Spinal cord (tissue), 10 donors: ENCODE measurements at places on chromosomes 13 and 19. TPM values are rescaled to one million over a fixed set of nuclear protein-coding genes. Genes with fewer than 3 reads are reported as not detected.

- no peak for DNase-seq
These were observed 7.9 kb upstream of the C13orf46 start for GRCh38 chr13:113981611-113982295.

DNA sequence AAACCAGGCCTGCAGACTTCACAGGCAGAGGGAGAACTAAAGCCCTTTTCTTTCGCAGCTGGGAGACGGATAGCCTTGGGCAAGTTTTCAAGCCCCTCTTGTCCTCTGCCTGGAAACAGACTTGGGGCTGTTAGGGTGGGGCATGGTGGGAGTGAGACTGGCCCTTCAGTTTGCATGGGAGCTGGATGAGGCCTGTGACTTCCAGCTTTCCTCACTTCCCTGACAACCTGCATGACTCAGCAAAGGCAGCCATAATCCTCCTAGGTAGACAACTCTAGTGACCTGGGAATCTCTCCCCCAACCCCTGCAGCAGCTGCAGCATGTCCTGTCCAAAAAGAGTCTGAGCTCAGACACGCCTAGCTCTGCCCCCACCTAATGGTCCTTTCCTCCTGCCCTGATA is 93.0 kb downstream of the POSTN start:
- no peak for DNase-seq

GRCh38 chr19:22625266-22626035 is 8.7 kb upstream of the ZNF492 start:
- no peak for DNase-seq

DNA sequence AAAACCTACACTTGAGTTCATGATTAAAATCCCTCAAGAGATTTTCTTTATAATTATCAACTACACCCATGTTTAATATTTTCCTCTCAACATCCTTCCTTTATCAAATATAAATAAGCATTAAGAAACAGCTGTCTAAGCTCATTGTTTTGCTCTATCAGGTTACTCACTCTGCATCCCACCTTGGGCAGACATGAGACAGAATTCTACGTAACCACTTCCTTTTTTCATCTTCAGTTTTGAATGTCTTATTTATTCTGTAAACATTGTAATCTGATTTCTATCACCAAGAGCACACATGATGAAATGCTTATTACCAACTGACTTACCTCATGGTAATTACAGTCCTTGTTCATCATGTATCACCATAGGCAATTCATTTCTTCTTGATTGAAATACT is 1256.6 kb upstream of the ATXN8OS start:
- DNase-seq: no peak

- no peak for DNase-seq
These were observed 40.6 kb downstream of the SUGP2 start for GRCh38 chr19:18992696-18993095.

GRCh38 chr13:52165411-52165810 is 6.0 kb upstream of the NEK3 start:
- no peak for DNase-seq

GRCh38 chr19:7356899-7357627 is 8.3 kb downstream of the ARHGEF18 start:
- DNase-seq: no peak

GRCh38 chr13:51067210-51067701 is 43.8 kb downstream of the C13orf42 start:
- no peak for DNase-seq

DNA sequence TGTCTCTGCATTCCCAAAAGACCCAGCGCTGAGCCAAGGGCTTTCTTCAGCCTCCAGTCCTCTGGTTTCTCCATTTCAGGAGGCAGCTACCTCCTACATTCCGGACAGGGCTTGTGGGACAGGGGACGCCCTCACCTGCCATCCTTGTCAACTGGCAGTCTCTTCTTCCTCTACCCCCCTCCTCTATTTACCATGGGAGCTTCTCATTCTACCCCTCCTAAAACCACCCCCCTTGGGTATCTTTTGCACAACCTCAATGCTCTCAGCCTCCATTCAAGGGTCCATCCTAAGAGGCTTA is 43.8 kb downstream of the ZNF93 start:
- no peak for DNase-seq

- DNase-seq: peak; percentile 28
These were observed 1180.1 kb upstream of the ATXN8OS start for GRCh38 chr13:68927387-68928026.

DNA sequence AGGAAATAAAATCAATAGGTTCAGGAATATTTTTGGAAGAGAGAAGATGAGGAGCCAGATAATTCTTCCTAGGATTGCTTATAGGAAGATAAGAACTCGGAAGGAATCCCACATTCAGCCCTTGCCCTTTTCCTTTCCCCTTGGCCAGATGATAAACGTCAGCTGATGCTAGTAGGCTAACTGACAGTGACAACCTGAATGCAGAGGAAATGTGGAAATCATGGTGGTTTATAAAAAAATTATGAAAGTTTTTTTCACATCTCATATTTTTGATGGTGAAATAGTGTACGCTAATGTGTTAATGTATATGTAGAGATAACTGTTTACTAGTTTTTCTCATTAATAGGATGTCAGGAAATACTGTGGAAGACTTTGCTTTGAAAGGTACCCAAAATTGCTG is 56.9 kb downstream of the EDNRB start:
- no peak for DNase-seq

GRCh38 chr19:43997631-43998290 is 5.0 kb upstream of the ZNF230 start:
- no peak for DNase-seq

DNA sequence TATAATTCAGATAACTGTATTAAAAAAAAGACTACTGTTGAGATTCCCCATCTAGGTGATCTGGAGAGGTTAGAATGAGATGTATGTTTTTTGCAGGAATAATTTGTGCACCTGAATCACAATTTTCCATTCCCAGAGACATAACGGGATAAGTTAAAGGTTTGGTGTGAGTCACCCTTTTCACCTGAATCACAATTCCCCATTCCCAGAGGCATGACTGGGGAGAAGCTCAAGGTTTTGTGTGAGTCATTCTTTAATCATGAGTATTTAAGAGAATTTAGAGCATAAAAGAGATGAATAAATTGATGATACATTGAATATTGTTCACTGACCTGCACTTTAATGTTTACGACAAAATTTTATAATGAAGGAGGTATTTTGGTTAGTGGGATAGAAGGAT is 9.0 kb downstream of the OR7A5 start:
- no peak for DNase-seq

DNA sequence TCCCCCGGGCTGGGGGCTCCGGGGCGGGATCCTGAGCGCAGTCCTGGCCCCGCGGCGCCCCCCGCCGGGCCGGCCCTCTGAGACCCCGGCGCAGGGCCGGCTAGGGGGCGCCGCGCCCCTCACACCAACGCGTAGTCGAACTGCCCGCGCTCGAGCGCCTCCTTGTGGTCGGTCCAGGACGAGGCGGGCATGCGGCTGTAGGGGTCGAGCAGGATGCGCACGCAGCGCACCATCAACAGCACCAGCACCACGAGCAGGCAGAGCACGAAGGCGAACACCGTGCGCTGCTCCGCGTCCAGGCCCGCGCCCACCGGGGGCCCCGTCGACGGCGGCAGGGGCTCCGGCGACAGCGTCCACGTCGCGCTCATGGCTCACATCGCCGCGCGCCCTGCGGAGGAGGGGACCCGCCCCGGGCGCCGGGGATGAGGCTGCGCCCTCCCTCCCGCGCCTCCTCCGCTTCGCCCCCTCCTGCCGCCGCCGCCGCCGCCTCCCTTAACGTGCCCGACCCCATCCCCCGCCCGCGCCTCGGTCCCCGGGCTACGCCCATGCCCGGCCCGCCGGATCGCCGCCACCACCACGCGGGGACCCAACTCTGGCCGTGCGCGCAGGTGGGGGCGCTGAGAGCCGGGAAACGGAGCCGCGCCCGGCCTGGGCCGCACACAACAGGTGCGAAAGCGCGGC is 624 bp downstream of the CTXN1 start:
- peak; percentile 69 for DNase-seq

GRCh38 chr19:1284293-1284978 is 1.2 kb upstream of the EFNA2 start:
- DNase-seq: no peak

DNA sequence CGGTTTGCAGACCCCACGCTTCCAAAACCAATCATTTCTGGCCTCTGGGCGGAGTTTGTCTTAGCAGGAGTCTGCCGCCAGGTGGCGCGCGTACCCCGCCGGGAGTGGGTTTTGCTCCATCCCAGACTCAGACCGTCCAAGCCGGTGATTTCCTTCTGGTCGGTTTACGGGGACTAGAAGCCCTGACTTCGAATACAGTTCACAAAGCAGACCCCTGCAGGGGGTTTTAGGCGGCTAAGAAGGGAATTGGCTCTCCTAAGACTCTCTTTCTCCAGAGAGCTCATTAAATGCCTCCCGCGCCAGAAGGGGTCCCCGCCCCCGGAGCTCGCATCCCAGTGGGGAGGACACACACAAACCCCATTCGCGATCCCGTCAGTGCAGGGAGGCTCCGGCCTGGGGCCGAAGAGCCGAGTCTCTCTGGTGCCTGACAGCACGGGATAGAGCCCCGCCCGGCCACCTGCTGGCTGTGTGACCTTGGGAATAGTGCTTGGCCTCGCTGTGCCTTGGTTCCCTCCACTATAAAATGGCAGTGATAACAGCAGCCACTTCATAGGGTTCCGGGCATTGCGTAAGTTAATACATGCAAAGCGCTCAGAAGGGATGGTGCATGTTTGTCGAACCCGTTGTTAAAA is 8.6 kb upstream of the NUP62 start:
- DNase-seq: peak; percentile 90

DNA sequence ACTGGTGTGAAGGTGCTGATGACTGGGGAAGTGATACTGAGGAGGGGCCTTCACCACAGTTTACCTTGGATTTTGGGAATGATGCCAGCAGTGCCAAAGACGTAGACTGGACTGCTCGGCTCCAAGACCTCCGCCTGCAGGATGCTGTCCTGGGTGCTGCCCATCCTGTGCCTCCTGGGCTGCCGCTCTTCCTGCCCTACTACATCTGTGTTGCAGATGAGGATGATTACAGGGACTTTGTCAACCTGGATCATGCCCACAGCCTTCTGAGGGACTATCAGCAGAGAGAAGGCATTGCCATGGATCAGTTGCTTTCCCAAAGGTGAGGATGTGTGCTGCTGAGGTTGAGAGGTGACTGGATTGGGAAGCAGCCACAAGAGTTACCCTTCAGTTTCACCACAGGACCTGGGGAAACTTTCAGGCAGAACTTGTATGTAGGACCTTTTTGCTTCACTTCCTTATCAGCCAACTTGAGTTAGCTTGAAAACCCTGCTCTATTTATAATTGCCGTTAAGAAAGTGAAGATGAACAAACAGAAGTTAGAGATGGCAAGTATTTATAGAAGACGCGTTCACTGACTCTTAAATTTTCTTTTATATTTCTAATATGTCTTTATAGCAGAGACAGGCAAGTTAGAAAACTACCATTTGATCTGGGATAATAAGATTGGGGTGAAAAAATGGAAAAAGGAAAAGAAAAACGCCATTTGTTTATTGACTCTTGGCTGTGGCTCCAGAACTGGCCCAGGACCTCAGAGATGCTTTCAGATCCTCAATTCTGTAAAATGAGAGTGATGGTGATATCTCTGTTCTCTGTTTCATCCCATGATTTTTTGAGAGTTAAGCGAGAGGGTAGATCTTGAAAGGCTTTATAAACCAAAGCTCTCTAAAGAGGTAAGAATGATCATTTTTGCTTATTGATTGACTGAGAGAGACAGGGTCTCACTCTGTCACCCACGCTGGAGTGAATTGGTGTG is 5.3 kb downstream of the PDCD2L start:
- DNase-seq: no peak

DNA sequence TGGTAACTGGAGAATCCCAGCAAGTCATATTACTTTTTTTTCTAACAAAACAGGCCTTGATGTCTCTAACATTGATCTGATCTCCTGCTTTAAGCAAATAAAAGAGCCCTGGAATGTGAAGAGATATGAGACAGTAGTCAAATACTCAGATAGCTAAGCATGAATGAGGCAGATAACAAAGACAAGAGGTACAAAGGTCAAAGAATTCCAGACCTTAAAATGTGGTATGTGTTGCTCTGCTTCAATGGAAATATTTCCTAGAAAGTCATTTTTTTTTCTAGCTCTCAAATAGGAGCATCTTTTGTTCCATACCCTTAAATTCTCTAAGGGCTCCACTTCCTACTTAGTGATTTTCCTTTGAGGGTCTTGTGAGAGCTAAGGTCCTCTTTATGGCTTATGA is 54.6 kb downstream of the ZNF254 start:
- no peak for DNase-seq

- DNase-seq: no peak
These were observed 133.3 kb downstream of the USP12 start for GRCh38 chr13:27038323-27038722.

- peak; percentile 51 for DNase-seq
These were observed 419.4 kb downstream of the UQCRFS1 start for GRCh38 chr19:28793391-28794168.

- DNase-seq: peak; percentile 18
These were observed 61.2 kb upstream of the WDFY2 start for GRCh38 chr13:51523082-51523518.

DNA sequence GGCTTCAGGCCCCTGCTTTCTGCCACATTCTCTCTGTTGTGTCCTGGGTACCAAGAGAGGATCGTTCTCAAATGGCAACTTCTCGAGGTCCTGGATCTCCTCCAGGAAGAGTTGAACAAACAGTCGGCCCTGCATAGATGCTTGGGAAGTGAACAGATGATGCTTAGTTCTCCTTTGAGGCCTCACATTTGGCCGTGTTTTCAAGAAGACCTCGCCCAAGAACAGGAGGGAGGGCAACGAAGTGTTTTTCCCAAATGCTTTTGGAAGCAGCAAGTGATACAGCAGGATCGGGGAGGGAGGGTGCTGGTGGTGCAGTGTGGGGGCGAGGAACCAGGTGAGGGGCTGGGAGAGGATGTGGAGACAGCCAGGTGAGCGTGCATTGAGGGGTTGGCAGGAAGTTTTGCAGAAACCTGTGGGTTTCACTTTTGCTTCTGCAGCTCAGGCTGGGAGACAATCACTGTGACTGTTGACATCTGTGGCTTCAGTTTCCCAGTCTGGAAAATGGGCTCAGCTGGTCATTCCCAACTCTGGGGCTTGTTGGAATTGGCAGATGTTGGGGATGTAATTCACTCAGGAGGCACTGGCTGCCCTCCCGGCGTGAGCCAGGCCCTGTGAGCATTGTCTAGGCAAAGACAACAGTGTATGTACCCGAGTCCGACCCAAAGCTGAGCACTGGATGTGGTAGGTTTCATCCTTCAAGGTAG is 21.6 kb downstream of the MAST3 start:
- DNase-seq: no peak

Gene ZGLP1
- 15.7 TPM for polyA plus RNA-seq

Gene AMER2
- 40.1 TPM for polyA plus RNA-seq

Gene IL12RB1
- polyA plus RNA-seq: 0.66 TPM

Gene KIR2DL3
- not detected for polyA plus RNA-seq

Gene SGCG
- polyA plus RNA-seq: 1.2 TPM

Gene LSR
- polyA plus RNA-seq: 21.3 TPM

Gene GIPC3
- polyA plus RNA-seq: 1.5 TPM

Gene ASF1B
- polyA plus RNA-seq: 8.8 TPM

Gene ANGPTL4
- 8.9 TPM for polyA plus RNA-seq

Gene RFXANK
- 58.4 TPM for polyA plus RNA-seq

Gene GNG7
- polyA plus RNA-seq: 60.4 TPM

Gene FGF21
- polyA plus RNA-seq: not detected

Gene ZNF865
- 14.8 TPM for polyA plus RNA-seq

Gene RAB4B
- polyA plus RNA-seq: 49.8 TPM
